ENCODE measurements at places on chromosomes 3 and 15.

DNA sequence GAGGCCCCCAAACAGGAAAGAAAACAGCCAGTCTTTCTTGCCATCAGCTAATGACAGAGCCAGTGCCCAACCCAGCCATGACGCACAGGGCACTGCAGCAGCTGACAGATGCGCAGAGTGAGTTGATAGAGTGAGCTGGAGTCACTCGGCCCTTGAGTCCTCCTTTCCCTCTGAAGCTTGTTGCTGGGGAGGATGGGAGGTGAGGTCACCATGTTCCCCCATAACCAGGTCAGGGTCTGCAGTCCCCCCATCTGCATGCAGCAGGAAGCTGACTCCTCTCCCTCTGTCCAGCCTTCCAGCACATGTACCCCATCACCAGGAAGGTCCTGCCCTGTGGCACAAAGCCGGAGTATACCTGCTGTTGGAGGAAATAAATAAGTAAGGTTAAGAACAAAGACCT is 174.6 kb downstream of the ABHD5 start:
- DNase-seq: no peak

DNA sequence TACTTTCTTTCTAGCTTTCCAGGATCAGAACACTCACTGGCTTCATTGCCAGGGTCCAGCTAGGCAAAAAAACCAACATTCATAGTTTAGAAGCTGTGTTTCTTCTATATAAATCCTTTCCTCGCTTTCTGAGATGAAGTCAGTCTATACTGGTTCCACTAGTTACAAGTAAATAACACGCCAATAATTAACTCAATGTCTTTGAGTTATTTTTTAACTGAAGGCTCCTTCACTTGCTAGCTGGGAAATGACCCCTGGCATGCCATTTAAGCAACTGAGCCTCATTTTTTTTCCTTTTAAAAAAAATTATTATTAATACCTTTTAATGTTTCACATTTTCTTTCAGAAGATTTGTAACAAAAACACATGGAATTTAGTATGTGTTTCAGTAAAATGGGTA is 2.1 kb upstream of the CCDC174 start:
- DNase-seq: no peak

- no peak for DNase-seq
These were observed 324.7 kb upstream of the SLCO3A1 start for GRCh38 chr15:91528801-91529200.

DNA sequence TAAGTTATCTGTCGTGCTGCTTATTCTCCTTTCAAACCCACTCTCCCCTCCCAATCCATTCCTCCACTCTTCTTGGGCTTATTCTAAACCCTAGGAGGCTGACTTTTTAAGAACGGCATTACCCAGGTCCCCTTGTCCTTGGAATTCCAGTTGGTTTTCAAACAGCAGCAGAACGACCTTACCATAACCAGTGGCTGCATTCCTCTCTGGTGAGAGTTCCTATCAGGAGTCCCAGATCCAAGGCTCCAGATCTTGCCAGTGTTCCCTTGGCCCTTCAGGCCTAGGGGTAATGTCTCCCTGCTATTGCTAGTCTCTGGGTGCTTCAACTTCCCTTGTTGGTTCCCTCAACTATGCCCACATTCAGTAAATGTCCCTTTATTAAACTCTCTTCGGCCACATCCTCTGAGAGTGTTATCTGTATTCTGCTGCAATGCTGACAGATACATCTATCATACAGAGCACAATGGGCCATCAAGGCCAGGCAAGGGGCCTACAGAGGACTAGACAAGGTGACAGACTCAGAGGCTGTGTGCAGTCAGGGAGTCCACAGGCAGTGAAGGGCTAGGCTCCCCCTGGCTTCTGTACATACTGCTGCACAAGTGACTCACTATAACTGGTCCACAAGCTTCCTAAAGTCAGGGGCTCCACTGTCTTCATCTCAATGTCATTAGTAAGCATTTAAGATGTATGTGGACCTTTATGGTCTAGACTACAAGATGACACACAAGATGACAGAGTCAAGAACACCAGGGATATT is 10.1 kb downstream of the LYSMD2 start:
- no peak for DNase-seq

GRCh38 chr15:70099967-70100473 is 2.3 kb upstream of the TLE3 start:
- DNase-seq: no peak

Measured in foreskin fibroblast (primary cell).